GM23248 (cell line): ENCODE measurements at places on chromosomes 2 and 18.

DNA sequence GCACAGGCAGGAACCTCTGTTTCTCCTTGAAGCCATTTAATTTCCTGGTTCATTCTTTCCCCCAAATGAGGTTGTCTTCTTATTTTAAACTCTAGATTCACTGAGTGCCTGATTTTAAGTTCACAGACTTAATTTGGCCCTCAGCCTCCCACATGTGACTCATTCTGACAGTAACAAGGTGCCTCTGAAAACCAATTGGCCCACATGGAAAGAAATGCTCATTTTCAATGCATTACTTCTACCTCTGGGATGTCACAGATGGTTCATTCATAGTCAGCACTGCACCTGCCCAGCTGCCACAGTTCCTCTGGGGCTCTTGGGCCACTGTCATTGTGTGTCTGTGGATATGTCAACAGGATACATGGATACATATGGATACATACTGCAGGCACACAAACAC is 140.4 kb upstream of the CAPN13 start:
- DNase-seq = peak; percentile 28

DNA sequence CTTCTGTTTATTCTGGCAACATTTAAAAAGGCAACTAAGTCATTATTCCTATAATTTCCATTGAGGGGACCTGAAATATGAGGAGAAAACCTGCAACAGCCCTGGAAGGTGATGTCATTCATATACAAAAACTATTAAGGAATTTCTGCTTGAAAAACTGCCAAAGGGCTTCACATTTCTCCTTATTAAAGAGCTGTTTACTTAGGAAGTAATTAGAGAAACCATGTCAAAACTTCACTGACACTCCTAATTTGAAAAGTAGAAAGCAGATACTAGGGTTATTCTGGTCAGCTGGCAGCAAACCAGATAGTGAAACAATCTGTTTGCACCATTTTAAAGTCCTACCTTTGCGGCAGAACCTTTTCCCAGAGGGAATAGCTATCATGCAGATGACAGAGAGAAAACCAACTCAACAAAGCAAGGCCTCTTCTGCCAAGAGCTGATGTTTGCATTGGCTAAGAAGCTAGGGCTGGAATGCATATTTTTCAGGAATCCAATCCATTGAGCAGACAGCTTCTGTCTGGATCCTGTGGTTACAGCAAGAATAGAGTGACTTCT is 592.2 kb upstream of the SYT4 start:
- DNase-seq = peak; percentile 63

DNA sequence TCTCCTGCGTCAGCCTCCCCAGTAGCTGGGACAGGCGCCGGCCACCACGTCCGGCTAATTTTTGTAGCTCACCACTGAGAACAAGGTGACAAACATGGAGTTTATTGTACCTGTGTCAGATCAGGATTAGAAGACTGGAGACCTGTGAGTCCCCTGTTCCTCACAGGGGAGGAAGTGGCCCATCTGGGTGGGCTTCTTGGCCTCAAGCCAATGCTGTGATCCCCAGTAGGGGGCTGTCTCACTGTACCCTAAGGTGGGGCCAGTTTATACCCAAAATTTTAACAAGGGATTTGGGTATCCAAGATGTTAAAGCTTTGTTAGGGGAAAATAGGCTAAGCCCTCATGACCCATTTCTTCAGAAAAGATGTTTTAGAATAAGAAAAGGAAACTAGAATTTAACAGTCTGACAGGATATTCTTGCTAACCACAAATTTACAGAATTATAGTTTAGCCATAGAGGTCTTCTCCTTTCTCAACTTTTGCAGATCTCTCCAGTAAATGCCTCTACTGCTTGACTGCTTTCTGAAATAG is 16.3 kb downstream of the PCBP1 start:
- DNase-seq = no peak

DNA sequence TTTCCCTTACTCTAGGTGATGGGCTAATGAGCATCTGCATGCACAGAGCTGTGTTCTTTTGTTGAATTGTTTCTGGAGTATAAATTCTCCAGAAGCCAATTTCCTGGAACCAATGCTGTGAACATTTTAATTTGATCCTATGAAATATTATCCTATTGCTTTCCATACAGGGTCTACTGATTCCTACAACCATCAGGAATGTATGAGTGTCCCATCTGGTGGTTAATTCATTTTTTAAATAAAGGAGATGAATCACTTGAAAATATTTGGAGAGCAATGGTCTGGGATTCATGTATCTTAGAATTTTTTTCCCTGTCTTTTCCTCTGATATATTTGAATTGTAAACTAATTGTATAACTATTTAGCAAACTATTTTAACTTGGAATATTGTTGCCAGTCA is 14.0 kb downstream of the KIF5C start:
- DNase-seq = no peak
